GM23248 (cell line): ENCODE measurements at places on chromosomes 12 and 14. TPM values are rescaled to one million over a fixed set of nuclear protein-coding genes. Genes with fewer than 3 reads are reported as not detected.

Gene HPD
- not detected in 2 replicates for total RNA-seq

Gene KRT82
- not detected in 2 replicates for total RNA-seq

Gene GYS2
- not detected in 2 replicates for total RNA-seq

Gene ITGA7
- 6.6 and 7.2 TPM in 2 replicates for total RNA-seq

Gene EPYC
- total RNA-seq = not detected in 2 replicates

Gene PLBD1
- 0.51 and 0.65 TPM in 2 replicates for total RNA-seq

GRCh38 chr12:29224572-29224971 is 75.5 kb downstream of the FAR2 start:
- no peak for DNase-seq

DNA sequence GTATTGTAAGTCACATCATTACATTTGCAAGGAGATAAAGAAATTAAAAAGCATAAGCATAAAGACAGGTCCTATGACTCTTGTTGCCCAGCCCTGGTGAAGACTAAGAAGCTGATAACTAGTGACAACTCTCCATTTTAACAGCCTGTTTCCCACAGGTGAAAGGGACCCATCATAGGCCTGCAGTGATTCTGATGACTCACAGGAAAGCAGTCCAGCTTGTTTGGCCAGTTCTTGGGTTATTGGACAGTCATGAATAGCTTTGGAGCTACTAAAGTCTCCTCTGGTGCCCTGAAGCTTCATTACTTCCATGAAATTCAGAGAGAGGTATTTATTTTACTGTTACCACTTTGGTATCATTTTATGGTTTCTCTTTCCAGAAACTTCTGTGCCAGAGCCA is 55.5 kb upstream of the DYRK2 start:
- DNase-seq = peak; percentile 77
